Activated CD4-positive, alpha-beta T cell treated with anti-CD3 and anti-CD28 coated beads, Interleukin-2, amount 50 U/mL, for 4 hours (primary cell): ENCODE measurements at places on chromosomes 5 and 9.

DNA sequence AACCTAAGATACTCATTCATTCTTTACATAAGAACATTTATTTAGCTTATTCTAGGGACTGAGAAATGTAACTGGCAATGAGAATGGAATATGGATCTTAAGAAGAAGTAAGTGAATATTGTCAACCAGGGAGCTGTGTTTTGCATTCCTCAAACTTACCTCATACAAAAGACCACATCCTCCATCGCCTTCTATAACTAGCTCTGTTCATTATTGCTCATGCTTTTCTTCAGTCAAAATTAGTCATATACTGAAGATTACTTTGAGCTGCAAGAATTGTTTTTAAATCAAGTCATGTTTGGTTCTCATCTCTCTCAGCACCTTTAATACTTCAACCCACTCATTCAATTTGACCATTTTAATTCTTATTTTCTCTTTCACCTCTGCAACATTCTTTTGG is 140.3 kb upstream of the RASA1 start:
- no peak for DNase-seq

- no peak for DNase-seq
Measured at GRCh38 chr5:119347991-119348390, 7.8 kb upstream of the TNFAIP8 start.

GRCh38 chr9:89929673-89930480 is 325.1 kb downstream of the GADD45G start:
- no peak for DNase-seq

DNA sequence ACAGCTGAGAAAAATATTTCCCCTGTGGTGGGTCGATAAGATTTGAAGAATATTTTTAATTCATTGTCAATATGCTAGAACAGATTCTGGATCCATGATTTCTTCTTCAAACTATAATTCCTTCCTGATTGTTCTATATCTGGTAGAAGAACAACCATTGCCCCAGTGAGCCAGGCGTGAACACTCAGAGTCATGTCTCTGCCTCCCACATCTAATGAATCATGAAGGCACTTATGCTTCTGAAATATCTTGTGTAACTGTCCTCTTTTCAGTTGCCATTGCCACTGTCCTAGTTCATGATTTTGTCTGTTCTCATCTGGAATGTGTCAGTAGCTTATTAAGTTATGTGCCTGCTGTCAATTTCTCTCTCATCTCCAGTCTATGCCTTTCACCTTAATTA is 40.0 kb downstream of the GABRG2 start:
- no peak for DNase-seq

DNA sequence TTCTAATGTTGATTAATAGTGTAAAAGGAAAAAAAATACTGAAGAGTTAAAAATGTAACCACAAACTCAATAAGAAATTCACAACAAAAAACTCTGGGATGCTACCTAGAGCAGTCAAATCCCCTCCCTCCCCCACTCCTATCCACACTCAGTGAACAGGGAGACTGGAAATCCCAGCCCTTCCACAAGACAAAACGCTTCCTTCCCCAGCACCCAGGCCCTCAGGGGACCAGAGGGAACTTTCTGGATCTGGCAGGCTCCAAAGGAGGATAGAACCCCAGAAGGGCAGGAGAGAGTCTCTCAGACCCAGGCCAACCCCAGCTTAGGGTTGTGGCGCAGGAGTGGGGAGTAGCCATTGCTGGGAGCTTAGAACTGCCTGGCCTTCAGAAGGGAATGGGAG is 55.0 kb downstream of the DCP2 start:
- no peak for DNase-seq

- DNase-seq: no peak
Measured at GRCh38 chr9:72721067-72721466, 199.7 kb downstream of the TMC1 start.

GRCh38 chr5:123987956-123988355 is 476.0 kb downstream of the CSNK1G3 start:
- DNase-seq: no peak

GRCh38 chr5:80193401-80193800 is 62.4 kb downstream of the SERINC5 start:
- DNase-seq: no peak

DNA sequence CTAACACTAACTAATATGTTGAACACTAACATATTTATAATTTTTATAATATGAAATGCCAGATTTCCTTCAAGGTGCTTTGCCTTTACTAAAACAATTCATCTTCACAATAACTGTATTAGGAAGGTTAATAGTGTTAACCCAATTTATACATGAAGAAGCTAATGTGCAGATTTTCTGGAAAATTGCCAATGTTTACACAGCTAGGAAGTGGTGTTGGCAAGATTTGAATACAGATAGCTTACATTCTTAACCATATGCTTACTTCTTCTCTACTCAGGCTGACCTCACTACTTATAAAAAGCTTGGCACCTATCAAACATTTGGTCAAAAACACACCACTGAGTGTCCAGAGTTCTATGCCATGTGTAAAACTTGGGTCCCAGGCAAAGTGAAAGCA is 445.4 kb upstream of the ITGA1 start:
- no peak for DNase-seq

GRCh38 chr5:172525996-172526360 is 71.7 kb upstream of the SH3PXD2B start:
- no peak for DNase-seq

DNA sequence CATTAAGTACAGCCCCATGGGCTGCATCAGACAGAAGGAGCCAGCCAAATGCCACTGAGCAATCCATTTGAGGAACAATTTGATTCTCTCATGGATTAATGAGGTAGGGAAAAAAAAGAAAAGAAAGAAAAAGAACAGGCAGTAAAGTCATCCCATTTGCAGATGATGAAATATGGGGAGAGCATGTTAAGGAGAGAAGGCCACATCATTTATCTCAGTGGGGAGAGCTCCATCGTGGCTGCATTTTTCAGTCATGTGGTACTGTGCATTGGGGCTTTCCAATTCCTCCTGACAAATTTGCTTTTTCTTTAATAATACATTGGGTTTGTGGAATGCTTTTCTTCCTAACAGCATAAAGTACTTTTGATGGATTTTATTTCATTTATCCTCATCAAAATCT is 375.2 kb upstream of the TLE4 start:
- DNase-seq: no peak

DNA sequence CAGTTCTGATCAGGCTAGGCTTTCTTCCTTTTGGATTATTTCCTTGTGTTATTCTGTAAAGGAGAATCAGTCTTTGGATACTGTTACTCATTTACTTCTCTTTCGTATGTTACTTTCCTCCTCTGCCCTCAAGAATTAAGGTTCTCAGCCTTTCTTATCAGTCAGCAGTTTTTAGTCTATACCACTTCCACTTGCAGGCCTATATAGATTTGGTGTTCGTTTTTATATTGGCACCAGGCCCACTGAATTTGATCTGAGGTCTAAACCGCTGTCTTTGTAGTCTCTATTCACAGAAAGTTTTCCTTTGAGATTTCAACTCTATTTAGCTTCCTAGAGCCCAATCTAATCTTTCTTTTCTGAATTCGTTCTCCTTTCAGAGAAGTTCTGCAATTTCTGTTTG is 62.8 kb downstream of the ERBIN start:
- no peak for DNase-seq

DNA sequence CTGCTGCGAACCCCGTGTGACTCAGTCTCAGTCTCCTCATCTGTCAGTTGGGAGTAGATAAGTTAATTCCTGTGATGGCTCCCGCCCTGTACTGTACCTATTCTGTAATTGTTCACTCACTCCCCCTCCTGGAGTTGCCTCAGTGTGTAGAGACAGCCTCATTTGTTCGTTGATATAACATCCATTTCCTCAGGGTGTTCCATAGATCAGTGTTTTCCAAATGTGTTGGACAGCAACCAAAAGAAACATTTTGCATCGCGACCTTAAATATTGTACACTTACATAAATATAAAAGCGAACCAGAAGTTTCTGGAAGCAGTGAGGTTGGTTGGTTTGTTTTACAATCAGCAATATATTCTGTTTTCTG is 698 bp downstream of the NFX1 start:
- no peak for DNase-seq

DNA sequence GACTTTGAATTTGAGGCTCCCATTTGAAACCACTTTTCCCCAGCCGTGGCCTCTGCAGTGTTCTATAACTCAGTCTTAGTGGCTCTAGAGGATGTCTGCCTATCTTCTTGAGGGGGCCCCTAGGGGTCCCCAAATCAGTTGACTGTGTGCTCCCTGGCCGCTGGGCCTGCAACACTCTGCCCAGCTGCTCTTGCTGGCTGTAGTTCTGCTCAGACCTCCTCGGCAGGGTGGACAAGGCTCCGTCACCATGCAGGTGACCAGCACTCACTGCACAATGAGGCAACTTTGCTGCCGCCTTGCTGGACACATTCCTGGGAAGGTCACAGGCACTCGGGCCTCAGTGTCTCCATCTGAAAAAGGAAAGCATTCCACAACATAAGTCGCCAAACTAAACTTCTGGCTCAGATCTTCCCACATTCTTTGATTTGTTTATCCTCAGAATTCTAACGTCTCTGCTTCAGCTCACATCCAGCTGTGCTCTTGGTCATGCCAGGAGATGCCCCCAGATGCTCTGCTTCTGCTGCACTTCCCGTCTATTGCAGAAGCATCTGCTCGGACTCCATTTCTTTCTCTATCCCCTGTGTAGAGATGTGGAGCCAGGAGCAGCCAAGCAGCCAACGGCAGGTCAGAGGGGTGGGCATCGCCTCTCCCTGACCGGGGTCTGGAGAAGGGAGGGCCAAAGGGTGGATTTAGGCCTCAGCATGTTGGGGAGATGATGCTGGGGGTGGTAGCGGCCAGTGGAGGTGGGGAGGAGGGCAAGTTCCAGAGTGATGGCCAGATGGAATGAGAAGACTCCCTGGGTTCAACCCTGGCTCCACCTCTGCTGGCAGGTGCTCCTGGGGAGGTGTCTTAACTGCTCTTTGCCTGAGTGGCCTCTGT is 133.6 kb downstream of the MVB12B start:
- no peak for DNase-seq

DNA sequence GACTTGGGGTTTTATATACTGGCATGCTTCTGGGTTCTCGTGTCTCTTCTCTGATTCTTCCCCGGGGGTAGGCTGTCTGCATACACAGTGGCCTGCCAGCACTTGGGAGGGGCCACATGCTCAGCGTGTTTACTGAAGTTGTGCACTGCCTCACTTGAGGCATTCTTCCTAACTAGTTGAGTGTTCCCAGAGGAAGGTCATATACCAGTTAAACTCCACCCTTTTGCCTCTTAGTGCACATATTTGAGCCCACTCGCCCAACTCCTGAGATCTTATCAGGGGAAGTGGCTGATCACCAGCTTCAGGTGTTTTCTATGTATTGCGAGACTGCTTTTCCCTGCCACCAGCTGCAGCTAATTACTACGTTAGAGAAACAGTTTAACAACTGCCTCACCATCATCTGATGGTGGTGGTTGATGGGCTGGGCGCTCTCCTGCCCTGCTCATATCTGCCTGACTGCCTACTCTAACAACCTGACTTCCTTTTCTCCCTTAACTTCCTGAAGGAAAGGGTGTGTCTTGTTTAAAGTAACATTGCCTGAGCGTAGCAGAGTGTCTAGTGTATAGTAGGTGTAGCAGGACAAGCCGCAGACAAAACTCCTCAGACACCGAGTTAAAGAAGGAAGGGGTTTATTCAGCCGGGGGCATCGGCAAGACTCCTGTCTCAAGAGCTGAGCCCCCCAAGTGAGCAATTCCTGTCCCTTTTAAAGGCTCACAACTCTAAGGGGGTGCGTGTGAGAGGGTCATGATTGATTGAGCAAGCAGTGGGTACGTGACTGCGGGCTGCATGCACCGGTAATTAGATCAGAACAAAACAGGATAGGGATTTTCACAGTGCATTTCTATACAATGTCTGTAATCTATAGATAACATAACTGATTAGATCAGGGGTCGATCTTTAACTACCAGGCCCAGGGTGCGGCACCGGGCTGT is 60.1 kb upstream of the CLINT1 start:
- DNase-seq: no peak

DNA sequence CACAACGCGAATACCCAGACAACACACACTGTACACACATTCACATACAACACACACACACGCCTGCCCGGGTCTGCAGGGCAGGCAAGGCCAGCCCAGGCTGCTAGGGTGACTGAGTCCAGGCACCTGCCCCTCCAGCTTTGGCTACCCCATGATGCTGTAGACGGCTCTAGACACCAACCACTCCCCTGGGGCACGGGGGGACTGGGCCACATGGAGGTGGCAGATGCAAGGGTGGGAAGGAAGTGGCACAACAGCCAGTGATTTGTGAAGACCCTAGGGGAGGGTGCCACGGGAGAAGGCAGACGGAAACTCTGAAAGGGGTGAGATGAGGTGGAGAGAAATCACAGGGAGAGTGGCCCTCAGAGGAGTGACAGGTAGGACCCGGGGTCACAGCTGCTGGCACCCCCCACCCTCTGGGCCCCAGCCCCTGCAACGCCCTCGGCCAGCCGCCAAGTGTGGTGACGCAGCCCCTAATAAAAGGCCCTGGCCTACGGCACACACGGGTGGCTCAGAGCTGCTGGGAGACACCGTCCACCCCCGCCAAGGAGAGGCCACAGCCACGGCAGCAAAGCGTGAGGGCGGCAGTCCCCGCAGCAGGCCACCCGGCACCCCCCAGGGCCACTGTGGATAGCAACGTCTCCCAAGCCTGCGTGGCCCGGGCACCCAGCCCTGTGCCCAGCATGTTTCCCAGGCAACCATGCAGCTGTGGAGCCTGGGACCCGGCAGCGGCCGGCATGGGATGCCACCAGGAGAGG is 6.6 kb upstream of the CCDC187 start:
- no peak for DNase-seq

- no peak for DNase-seq
Measured at GRCh38 chr5:58648846-58649245, 66.0 kb downstream of the RAB3C start.

GRCh38 chr5:151431666-151432065 is 15.7 kb upstream of the SLC36A1 start:
- DNase-seq: no peak

DNA sequence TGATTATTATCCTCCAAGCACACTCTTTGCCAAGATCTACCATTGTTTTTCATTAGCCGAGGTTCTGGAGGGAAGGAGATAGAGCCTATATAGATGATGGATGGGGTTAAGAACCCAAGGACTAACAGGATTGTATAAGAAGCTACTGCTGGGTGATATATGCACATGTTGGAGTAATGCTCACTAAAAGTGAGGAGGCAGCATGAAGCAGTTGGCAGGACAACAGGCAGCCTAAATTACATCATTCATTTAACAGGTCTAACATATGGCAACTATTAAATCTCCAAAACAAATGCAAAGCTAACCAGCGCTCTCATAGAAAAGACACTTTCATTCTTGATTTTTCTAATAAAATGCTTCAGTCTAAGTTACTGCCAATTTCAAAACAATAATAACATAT is 293.2 kb downstream of the EPB41L4A start:
- no peak for DNase-seq
